Mesenteric fat pad (tissue), 1 donor: ENCODE measurements at places on chromosomes 1 and 21. TPM values are rescaled to one million over a fixed set of nuclear protein-coding genes. Genes with fewer than 3 reads are reported as not detected.

The CCDC27 gene
- not detected for total RNA-seq

The MRAP gene
- total RNA-seq: 149 TPM

The SLC22A15 gene
- 5.1 TPM for total RNA-seq

The DENND2D gene
- 33.0 TPM for total RNA-seq

The SPAG17 gene
- total RNA-seq: not detected

The FAM131C gene
- not detected for total RNA-seq

The REN gene
- 1.3 TPM for total RNA-seq

The OXCT2 gene
- 0.87 TPM for total RNA-seq

The MEX3A gene
- 0.58 TPM for total RNA-seq

The TFAP2E gene
- total RNA-seq: 1.2 TPM

The FOXO6 gene
- total RNA-seq: not detected

DNA sequence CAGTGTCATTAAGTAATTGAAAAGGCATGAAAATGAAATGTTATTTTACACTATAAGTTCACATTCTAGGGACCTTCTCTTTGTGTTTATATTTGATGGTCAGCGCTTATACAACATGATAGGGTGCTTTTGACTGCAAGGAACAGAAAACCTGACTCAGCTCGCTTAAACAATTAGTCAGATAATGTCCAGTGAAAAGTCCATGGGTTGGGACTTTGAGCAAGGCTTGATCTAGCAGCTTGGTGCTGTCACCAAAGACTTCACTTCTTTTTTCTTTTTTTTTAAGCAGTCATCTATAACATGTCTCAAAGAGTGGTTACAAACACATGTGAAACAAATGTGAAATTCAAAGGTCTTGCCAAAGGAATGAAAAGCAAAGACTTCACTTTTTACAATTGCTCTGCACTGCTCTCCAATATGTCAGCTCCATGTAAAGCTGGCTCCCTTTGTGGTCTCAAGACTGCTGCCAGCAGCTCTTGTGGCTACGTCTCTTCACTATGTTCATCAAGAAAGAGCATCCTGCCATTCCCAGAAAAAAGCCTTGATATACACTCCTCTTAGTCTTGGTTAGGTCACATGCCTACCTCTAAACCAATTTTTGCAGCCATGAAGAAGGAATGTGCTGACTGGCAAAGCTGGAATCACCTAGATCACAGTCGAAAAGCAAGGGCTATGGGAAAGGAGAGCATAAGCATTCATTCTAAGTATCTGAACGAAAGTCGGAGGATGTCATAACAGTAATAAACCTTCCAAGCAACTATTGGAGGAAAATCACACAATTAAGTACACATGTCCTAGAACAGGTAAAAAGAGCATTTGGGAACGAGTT lies 15.2 kb downstream of the F3 start:
- no peak for DNase-seq

- no peak for DNase-seq
Measured at GRCh38 chr1:178573330-178573729, 60.4 kb downstream of the TEX35 start.

GRCh38 chr21:42513985-42514882 lies 582 bp downstream of the SLC37A1 start:
- no peak for DNase-seq

- DNase-seq: no peak
Measured at GRCh38 chr1:78210175-78210574, 164.4 kb downstream of the GIPC2 start.

GRCh38 chr1:151944126-151944856 lies 35.0 kb upstream of the THEM4 start:
- DNase-seq: no peak

DNA sequence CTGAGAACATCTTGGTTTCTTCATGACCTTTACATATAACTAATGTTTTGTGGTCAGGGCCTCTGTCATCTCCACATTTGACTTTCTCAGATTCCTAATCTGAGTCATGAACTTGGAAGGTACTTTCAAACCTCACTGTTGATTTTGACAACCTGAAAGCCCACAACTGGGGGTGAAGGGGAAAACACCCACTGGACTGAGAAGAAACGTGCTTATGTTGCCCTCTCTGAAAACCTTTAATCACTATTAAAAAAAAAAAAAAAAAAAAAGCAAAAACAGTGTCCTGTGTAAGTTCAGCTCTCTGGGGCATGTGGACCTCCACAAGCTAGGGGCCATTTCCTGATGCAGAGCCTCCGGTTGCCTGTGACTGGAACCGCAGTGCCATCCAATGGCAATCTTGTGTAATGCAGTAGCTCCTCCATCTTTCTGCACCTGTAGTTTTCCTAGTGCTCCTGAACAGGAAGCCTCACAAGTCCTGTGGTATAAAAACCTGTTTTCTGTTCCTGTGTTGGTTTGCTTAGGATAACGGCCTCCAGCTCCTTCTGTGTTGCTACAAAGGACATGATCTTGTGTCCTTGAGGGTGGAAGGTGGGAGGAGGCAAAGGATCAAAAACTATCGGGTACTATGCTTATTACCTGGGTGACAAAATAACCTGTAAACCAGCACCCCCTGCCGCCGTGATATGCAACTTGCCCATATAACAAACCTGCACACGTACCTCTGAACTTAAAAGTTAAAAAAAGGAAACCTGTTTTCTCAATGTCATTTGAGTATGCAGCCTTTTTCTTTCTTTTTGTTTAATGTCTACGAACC lies 124.5 kb downstream of the ZNF648 start:
- DNase-seq: no peak

- no peak for DNase-seq
Measured at GRCh38 chr1:218939095-218939494, 234.6 kb upstream of the LYPLAL1 start.

DNA sequence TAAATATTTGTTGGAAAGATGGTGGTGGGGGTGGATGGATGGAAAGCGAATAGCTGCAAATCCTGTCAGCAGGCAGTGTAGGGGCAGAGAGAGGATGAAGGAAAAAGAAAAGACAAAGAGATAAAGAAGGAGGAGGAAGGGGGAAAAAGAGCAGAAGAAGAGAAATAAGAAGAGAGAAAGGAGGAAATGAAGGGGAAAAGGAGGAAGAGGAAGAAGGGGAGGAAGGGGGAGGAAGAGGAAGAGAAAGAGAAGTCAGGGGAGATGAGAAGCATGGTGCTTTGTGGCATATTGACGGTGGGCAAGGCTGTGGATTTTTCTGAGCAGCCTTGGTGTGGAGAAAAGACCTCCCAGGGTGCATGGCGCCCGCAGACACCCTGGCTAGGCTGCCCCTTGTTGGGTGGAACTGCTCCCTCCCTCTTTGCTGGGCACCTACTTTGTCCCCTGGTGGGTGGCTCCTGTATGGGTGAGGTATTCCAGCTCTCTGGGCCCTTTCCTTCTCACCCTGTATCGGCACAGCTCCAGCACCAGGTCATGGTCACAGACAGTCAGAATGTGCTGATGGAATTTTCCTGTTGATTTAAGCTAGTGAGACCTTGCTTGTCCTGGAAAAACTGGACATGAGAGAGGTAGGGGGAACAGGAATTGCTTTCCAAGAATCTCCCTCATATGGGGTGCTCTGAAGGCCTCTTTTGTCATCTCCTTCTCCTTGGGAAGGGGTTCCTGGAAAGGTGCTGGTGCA lies 45.7 kb upstream of the TLR5 start:
- DNase-seq: no peak

- no peak for DNase-seq
Measured at GRCh38 chr1:54465351-54465811, 59.2 kb upstream of the SSBP3 start.

DNA sequence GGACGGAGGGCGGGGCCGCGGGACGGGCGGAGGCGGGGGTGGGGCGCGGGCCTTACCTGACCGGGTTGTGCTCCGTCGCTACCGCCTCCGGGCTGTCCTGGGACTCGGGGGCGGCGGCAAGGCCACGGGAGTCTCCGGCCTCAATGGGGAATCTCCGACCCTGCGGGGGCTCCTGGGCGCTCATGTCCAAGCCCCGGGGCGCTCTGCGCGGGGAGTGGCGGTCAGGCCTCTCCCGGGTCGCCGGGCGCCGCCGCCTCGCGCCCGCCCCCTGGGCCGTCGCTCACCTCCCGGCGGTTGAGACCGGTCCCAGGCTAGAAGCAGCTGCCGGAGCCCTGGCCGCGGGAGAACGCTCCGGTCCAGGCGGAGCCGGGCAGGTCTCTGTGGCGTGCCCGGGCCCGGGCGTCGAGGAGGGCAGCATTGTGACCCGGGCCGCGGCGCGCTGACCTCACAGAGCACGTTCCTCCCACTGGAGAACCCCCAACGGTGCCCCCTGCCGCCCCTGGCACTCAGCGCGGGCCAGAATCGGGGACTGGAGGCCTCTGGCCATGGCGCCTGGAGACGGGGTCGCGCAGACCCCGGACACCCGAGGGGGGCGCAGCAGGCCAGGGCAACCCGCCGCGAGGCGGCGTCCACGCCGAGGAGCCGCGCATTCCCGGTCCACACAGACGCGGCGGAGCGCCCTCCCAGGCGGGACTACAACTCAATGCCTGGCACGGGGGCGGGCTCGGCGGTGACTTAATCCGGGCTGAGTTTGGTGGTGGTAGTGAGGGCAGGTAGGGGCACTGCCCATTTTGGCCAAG lies 411 bp downstream of the FAM229A start:
- DNase-seq: peak; percentile 92

DNA sequence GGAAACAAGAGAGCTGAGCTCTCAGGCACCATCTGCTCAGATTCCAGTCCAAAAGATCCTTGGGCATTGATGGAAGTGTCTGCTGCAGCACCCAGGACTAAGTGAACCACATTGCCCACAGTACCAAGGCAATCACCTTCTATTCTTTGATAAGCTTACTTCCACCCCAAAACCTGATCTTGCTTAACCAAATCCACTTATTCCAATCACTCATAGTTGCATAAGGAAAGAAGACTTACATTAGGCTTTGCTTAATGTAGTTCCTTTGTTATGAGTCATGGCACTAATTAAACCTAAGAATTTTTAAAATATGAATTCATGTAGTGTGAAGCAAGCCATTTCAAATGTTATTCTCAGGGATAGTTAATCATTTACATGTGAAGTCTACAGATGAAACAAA lies 84.5 kb downstream of the UCHL5 start:
- DNase-seq: no peak

- no peak for DNase-seq
Measured at GRCh38 chr21:36727866-36728265, 29.0 kb downstream of the SIM2 start.

DNA sequence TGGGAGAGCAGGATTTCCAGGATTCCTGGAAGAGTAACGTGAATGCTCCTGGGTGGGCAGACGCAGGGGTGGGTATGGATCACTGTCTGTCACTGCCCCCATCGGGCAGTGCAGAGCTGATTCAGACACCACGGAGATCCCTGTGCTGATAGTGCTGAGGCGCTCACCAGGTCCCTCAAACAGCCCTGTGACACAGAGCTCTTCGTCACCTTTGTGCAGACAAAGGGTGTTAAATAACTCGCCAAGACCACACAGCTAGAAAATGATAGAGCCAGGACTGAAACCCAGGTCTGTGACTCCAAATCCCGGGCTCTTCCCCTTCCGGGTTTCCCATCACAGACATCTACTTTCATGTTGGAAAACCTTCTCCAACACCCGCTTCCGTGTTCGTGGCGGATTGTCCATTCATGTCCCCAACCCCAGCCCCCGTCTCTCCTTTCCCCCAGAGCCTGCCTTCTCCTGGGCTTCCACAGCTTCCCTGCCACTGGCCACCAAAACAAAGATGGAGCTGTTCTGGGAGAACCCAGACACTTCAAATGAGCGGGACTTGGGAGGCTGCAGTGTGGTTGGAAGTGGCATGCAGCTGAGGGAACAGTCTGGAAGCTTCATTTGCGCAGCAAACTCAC lies 2.6 kb downstream of the EFHD2 start:
- DNase-seq: no peak

DNA sequence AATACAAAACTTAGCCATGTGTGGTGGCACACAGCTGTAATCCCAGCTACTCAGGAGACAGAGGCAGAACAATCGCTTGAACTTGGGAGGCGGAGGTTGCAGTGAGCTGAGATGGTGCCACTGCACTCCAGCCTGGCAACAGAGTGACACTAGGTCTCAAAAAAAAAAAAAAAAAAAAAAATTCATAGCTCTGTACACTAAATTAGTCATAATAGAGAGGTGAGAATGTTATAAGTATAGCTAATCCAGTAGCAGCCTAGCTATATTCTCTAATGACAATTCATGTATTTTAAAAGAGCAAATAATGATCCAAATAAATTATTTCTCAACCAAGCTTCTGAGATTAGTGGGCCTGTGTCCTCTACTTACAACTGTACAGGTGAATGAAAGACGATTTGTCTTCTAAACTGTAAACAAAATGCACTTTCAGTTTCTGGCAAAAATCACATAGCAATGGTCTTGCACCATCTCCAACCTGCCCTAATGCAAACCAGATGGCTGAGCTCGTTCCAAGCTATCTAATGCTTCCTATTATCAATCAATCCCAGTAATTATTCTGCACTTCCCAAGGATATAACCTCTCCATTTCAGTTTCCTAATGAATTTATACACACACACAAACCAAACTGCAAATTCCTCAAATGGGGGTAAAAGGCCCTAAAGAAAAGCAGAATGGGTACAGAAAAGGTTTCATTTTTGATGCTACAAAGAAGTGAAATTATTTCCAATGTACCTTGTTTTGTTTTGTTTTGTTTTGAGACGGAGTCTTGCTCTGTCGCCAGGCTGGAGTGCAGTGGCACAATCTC lies 56.5 kb downstream of the GATAD2B start:
- no peak for DNase-seq

DNA sequence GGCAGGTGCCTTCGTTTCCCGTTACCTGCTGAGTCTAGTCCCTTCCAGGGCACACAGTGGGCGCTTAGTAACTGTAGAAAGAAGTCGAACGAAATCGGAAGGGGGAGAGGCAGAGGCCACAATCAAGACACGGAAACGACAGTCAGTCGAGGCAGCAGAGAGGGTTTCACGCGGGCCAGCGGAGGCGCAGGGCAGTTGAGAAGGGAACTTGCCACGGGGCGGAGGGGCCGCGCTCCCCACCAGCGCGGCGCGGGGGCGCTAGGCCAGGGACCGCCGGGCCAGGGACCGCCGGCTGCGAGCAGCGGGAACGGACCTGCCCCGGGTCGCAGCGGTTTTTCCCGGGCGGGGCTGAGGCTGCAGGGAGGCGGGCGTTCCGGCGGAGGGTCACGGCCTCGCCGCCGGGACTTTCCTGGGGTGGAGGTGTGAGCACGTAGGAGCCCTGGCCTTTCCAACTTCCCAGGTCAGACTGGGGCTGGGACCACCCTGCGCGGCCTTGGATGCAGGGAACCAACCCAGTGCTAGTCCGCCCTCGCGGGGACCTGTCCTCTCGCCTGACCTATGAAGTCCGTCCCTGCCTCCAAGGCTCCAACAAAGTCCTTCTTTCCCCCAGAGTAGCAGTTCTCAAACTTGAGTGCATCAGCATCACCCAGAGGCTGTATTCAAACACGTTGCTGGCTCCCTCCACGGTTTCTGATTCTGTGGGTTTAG lies 150.1 kb upstream of the FGGY start:
- DNase-seq: peak; percentile 92

GRCh38 chr1:152486400-152487006 lies 24.1 kb upstream of the LCE5A start:
- DNase-seq: no peak

GRCh38 chr1:45508295-45509151 lies 8.4 kb downstream of the MMACHC start:
- no peak for DNase-seq
